CD4-positive, alpha-beta T cell treated with Interleukin-6 for 4 hours (primary cell): ENCODE measurements at places on chromosomes 7 and 10.

GRCh38 chr7:88299126-88299525 is 7.6 kb downstream of the STEAP4 start:
- no peak for DNase-seq

- no peak for DNase-seq
Observed at GRCh38 chr10:70621503-70622078, 19.1 kb upstream of the PRF1 start.

- no peak for DNase-seq
Observed at GRCh38 chr7:81768951-81769778, 682 bp downstream of the HGF start.

DNA sequence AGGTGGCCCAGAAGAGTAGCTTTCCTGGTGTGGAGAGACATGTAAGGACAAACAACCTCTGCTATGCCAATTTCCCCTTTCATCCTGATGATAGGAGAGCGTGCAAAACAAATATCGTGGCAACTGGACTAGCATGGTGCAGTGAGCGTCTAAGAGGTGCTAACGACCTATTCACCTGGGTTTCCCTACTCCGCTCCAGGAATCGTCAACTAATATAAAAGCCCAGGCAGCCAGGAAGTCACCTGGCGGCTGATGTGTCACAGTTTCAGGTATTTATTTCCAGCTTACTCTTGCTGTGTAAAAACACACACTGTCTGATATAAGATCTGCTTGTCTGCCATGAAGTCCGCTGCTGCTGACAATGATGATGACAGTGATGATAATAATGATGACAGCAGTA is 56.5 kb upstream of the EFCAB10 start:
- no peak for DNase-seq

- peak; percentile 72 for DNase-seq
Observed at GRCh38 chr10:77837248-77837924, 89.2 kb downstream of the DLG5 start.

- no peak for DNase-seq
Observed at GRCh38 chr7:3552499-3552898, 251.4 kb downstream of the SDK1 start.

- no peak for DNase-seq
Observed at GRCh38 chr10:3539696-3540383, 245.2 kb downstream of the KLF6 start.

DNA sequence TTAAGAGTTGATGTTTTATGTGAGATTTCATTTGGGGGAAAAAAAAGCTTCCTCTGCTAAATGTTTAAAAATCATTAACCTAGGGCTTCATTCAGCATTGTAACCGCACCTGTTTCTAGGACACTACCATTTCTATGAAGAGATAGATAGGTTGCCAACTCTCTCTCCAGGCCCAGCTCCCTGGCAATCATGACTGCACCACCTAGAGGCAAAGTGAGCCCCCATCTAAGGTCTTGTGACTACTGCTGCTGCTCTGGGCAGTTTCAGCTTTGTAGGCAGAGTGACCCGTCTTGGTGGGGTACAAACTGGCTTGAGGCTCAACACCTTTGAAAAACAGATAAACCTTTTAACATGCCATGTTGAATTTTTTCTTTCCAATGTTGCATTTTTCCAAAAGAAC is 27.3 kb upstream of the MRC1 start:
- DNase-seq, result no peak

DNA sequence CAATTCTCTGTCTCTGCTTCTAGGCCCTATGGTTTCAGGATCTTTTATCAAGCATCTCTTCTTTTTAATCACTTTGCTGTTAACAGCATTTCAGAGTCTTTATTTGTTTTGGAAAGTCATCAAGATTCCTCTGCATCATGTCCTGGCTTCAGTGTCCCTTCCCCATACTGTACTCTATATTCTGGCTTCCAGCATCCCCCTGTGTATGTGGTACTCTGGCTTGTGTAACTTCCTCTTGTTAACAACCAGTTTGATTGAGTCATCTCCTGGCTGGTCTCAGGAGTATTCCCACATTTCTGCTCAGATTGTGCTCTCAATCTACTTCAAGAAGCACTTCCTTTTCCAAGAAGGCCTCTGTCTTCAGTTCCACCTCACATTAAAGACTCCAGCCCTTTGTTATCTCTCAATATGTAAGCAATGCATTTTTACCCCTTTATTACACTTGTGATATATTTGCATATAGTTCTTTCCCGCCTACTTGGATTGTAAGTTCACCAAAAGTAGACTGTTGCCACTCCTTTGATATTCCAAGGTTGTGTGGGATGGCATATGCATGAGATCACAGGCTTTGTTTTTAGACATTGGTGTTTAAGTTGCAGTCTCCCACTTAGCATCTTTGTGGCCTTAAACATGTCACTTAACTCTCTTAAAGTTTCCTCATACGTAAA is 15.1 kb upstream of the ATE1 start:
- no peak for DNase-seq

- no peak for DNase-seq
Observed at GRCh38 chr10:51937308-51938140, 238.1 kb upstream of the CSTF2T start.

DNA sequence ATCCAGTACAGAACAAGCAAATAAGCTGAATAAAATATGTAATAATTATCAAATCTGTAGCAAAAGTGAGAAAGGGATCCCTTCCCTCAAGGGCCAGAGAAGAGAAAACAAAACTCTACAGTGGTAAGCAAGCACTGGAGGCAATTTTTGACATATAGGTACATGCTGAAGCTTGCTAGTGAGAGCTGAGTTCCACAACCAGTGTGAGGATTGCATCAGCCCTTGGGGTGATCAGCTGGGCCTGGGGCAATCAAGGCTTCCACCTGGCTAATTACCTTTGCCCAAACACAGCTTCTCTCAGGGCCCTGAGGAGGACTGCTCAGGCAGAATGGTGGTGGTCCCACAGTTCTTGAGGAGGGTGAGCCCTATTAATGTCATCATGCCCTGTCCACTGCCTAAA is 134.4 kb upstream of the DLX6 start:
- no peak for DNase-seq

DNA sequence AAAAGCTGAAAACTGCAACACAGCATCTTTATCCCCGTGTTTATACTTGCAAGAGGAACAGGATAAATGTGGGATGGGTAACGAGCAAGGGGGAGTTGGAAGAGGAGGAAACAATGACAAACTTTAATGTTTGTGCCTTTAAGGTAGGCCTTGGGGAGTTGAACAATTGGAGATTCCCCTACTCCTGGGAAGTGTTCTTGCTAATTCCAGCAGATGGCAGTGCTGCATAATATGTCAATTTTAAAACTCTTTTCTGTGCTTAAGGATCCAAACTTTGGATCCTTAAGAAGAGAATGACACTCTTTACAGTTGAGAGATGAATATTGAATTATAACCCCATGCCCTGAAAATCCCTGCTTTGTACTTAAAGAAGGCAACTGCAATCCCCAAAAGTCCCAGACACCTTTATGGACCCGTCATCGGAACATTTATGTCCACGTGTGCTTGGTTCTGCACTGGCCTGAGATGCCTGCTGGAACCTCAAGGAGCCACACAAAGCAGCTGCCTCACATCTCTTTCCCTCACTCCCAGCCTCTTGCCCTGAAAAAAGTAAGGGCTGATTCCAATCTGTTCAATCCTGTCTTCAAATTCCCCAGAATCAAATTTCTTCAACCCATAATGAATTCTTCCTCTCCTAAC is 12.0 kb downstream of the IFIT5 start:
- peak; percentile 9 for DNase-seq

DNA sequence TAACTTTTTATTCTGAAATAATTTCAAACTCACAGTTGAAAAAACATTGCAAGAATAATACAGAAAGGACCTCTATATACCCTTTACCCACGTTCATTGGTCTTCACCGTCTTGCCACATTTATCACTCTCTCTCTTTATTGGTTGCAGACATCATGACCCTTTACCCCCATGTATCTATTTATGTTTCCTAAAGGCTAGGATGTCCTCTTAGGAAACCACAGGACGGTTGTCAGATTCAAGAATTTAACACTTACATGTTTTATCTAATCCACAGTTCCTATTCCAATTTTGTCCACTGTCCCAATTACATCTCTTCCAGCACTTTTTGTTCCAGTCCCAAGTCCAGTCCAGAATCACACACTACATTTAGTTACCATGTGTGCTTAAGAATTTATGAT is 67.6 kb upstream of the FGFR2 start:
- no peak for DNase-seq

DNA sequence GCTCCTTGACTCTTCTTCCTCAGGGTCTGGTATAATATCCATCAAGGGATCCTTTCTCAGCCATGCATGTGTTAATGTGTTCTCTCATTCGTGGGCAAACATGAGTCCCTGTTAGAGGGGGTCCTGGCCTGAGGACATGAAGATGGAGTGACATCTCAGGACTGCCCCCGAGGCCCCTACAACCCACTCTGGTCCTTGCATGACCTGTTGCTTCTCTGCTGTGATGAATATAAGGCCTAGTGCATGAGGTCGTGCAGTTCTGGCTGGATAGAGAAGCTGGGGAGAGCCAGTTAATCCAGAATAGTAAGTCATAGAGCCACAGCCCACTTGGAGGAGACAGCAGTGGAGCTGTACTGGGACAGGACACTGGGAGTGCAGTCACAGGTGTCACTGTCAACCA is 4.6 kb upstream of the VWC2 start:
- no peak for DNase-seq

DNA sequence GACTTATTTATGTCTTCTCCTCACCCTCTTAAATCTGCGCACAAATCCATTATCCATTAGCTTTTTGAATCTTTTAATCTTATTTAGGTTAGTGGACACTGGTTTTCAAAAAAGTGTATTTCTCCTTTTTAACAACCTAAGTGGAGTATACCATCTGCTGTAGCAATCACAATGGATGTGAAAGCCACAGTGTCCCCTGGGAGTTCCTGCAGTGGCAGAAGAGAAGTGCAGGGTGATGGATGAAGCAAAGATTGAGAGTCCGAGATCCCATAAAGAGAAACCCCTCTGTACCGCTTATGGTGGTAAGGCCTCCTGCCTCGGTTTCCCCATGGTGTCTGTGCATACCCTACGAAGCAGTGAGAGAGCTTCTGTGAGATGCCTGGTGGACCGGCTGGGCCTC is 236.4 kb downstream of the COBL start:
- DNase-seq, result no peak

GRCh38 chr10:96902731-96903358 is 70.7 kb downstream of the LCOR start:
- no peak for DNase-seq

DNA sequence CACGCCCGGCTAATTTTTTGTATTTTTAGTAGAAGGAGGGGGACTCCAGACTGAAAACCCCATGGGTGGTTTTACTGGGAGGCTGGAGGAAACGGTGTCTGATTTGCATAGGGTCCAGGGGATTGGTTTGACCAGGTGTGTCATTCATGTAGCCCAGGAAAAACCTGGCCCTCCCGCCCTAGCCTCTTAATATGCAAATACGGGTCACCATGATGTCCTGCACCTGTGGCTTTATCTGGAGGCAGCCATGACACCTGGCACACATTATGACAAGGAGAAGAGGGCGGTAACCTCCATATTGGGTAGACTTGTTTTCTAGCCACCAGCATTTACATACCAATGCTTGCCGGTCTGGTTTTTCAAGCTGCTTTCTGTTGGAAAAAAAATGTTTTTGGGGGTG is 68.0 kb downstream of the TRIL start:
- DNase-seq, result no peak

GRCh38 chr7:92904244-92905131 is 68.1 kb upstream of the CDK6 start:
- DNase-seq, result peak; percentile 79

GRCh38 chr10:32144817-32145688 is 88.8 kb upstream of the KIF5B start:
- DNase-seq, result no peak

DNA sequence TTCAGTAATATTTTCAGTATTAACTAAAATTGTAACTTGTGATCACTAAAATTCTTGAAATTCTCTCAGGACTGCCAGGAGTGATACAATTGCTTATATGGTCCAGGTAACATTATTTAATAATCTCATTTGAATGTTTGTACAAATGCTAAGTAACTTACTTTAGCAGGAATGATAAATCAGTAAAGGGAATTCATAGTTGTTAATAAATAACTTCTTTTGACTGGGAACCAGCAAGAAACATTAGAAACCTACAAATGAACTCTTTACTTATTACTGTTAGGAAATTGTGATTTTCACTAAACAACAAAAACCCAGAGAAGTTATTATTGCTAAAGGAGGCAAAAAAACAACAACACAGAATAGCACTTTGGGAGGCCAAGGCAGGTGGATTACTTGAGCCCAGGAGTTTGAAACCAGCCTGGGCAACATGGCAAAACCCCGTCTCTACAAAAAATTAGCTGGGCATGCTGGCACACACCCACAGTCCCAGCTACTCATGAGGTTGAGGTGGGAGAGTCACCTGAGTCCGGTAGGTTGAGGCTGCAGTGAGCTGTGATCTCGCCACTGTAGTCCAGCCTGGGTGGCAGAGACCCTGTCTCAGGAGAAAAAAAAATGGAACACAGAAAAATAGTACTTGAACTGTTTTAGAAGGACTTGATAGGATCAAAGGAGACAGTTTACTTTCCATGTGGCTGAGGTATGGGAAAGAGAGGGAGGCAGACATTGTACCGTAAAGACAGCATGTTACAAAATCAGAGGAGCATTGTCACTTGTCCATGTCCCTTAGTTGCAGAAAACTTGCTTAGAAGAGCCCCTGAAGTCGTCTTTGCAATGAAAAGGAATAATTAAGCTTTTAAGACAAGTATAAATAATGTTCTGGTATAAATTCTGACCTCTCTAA is 53.1 kb downstream of the SHOC2 start:
- DNase-seq, result no peak

DNA sequence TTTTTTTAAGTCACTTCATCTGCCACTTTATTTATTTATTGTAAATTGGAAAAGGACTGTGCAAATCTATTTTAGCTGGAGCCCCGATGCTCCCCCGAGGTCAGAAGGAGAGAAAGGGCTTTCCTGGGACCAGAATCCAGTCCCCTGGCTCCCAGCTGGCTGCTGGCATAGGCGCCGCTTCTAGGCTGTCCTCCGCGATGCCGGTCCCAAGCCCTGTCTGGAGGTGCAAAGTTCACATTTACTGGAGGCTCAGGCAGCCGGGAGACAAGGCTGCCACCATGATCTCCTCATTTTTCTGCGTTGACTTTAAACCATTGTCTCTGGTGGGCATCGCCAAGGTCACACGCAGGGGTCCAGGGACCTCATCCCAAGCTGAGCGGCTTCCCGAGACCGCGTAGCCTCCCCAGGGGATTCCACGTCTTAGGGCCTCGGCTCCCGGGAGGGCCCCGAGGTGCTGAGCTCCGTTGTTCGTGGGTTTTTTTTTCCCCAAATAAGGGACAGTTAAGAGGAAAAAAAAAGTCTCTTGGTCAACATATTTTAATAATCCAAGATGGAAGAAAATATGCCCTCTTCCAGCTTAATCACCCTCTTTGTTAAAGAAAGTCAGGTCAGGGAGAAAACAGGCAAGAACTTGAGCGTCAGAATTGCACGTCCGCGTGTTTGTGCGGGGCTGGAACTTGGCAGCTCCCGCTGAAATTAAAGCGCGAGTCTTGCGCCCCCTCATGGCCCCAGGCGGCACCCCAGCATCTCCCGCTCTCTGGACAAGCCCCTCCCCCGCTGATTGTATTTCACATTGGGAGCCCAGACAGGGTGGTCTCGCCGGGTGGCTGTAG is 11.9 kb downstream of the RGR start:
- peak; percentile 38 for DNase-seq
